Pons (tissue), 1 donor: ENCODE measurements at places on chromosomes 4 and X.

- no peak for DNase-seq
These were observed 69.9 kb upstream of the ESX1 start for GRCh38 chrX:104324461-104325212.

DNA sequence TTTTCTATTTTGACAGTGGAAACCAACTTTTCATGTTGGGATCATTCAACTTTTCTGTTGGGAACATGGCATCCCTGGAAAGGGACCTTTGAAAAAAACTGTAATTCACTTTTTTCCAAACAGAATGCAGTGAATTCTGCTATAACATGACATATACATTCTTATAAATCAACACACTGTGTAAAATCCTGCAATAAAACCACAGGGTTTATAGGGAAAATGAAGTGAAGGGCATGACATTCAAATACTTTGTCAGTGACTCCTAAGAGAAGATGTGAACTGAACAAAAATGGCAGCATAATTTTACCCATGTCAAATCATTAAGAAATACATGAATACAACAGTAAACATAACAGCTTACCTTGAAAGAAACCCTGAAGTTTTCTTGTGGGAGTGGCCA is 264.5 kb upstream of the ANKRD50 start:
- no peak for DNase-seq

GRCh38 chr4:116143198-116143597 is 942.2 kb downstream of the TRAM1L1 start:
- no peak for DNase-seq

GRCh38 chr4:23962462-23962861 is 72.6 kb upstream of the PPARGC1A start:
- no peak for DNase-seq

DNA sequence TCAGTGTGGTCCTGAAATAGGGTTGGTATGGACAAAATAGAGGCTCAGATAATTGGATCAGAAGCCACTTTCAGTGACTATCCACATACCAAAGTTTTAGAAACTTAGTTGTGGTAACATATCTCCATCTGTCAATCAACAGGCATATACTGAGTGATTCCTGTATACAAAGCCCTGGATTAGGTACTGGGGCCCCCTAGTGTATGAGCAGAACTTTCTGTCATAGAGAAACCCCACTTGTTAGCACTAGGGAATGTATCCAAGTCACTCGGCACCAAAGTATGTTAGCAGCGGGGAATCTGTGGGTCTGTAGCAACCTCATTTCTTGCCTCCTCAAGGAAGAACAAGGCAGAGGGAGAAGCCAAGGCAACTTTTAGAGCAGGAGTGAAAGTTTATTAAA is 50.7 kb downstream of the MAP7D3 start:
- no peak for DNase-seq

DNA sequence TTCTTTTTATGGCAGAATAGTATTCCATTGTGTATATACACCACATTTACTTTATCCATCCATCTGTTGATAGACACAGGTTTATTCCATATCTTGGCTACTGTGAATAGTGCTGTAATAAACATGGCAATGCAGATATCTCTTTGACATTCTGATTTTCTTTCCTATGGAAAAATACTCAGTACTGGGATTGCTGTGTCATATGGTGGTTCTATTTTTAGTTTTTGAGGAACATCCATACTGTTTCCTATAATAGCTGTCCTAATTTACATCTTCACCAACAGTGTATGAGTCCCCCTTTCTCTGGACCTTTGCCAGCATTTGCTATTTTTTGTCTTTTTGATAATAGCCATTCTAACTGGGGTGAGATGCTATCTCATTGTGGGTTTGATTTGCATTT is 73.5 kb downstream of the GPAT3 start:
- DNase-seq: no peak

- no peak for DNase-seq
These were observed 16.8 kb downstream of the SMAD1 start for GRCh38 chr4:145498430-145498829.

DNA sequence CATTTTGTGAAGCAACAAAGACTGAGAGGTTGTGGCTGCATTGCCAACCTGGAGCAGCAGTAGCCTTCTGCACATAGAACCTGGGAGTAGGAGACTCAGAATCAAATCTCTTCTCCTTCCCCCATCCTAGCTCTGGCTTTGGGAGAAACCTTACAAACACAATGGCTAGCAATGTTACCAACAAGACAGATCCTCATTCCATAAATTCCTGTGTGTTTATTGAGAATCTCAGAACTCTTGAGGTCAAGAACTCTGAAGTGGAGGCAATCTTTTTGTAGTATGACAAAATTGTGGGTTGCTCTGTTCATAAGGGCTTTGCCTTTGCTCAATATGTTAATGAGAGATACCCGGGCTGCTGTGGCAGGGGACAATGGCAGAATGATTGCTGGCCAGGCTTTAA is 406.7 kb upstream of the SPANXN1 start:
- DNase-seq: no peak
